ENCODE measurements at places on chromosomes 13 and 19.

DNA sequence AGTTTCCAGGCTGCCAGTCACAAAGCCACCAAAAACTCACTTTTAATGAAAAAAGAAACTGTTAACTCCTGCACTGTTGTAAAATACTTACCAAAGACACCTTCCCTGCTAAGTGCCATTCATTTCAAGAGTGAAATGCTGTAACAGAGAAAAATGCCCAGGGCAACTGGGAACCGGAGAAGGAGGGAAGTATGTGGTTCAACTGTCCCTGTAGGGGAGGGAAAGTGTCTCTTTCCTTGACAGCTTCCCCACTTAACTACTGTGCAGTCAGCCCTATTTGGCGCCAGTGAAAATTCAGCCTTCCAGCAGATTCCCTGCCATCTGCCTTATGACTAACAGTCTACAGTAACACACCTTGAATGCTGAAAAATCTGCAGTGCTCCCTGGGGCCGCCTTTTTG, 789.0 kb downstream of the DIAPH3 start:
- no peak for DNase-seq

GRCh38 chr19:29439021-29439420, 86.8 kb upstream of the VSTM2B start:
- no peak for DNase-seq

- DNase-seq, result no peak
Measured at GRCh38 chr13:112699322-112699918, 9.6 kb downstream of the ATP11A start.

- no peak for DNase-seq
Measured at GRCh38 chr19:41321600-41322270, 11.8 kb downstream of the CCDC97 start.

DNA sequence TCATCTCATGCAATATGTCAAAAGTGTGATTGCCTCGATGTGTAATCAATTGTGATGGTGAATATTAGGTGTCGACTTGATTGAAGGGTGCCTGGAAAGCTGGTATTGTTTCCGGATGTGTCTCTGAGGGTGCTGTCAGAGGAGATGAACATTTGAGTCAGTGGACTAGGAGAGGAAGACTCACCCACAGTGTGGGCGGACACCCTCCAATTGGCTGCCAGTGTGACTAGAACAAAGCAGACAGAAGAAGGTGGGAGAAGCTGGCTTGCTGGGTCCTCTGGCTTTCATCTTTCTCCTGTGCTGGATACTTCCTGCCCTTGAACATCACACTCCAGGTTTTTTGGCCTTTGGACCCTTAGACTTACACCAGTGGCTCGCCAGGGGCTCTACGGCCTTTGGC, 15.5 kb upstream of the CABP5 start:
- DNase-seq, result no peak

DNA sequence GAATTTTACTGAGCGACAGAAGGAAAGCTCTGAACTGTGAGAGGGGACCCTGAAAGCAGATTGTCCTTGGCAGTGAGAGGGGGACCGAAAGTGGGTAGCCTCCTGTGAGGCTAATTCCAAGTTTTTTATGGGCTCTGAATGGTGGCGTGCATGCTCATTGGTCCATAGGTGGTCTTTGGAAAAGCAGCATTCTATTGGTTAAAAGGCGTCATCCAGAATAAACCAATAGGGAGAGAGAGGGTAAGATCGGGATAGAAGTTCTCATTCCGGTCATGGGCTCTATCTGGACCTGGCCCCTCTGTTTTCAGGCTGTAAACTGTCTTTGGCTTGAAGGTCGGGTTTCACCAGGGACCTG, 539.8 kb upstream of the PCDH9 start:
- DNase-seq, result no peak

GRCh38 chr19:19261350-19262189, 11.5 kb downstream of the TM6SF2 start:
- DNase-seq, result no peak

- no peak for DNase-seq
Measured at GRCh38 chr13:86425170-86425815, 626.1 kb upstream of the SLITRK6 start.

DNA sequence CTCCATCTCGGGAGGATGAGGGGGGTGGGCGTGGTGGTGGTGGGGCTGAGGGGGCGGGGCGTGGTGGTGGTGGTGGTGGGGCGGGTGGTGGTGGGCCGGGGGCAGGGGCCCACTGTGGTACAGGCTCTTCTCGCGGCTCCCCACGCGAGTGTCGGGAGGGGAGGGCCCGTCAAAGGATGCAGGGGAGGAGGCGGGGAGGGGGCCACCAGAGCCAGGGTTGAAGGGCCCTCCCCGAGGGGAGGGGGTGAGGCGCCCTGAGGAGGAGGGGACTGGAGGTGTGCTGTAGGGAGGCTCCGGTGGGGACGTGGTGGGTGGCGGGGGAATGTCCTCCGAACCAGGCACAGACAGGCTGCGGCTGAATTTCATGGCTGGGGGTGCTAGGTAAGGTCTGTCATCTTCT, 19.6 kb downstream of the C19orf81 start:
- no peak for DNase-seq

DNA sequence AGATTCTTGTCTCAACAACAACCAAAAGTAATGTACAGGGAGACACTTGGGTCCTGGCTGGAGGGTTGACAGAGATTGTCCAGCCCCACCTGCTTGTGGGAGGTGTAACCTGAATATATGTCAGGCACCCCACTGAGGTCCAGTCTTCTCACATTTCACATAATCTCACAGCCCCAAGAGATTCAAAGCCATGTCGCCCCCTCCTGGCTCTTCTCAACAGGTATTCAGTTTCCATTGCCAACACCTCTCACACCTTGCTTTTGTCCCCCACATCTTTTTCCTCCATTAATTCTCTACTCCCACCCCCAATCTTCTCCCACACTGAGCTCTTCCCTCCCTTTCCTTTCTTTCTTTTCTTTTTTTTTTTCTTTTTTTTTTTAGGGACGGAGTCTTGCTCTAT, 11.2 kb downstream of the UNC13A start:
- DNase-seq, result no peak

GRCh38 chr19:4199699-4200293, 17.3 kb downstream of the ANKRD24 start:
- no peak for DNase-seq

GRCh38 chr13:23292586-23292985, 111.8 kb downstream of the SGCG start:
- no peak for DNase-seq

DNA sequence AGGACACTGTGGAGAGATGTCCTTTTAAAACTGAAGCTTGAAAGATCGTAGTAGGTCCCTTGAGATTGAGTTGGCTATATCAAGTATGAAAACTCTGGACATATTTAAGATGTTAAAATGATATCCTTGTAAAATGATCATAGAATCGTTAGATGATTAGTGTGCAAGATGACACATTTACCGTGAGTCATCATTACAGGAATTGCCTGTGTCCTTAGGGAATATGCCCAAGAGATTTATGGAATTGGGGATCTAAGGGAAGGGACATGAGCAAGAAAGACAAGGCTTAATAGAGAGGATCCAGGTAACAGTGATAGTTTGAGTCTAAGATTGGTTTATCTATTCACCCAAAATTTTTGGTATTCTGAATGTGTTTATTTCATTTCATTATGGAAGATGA, 233.7 kb downstream of the GPC5 start:
- DNase-seq, result no peak

All from stimulated activated CD8-positive, alpha-beta memory T cell treated with anti-CD3 and anti-CD28 coated beads, Interleukin-7, amount 100 ng/mL, for 24 hours (primary cell).